T-helper 22 cell (primary cell): ENCODE measurements at places on chromosomes 2 and 18.

GRCh38 chr18:59514203-59514602, 155.1 kb upstream of the LMAN1 start:
- DNase-seq: no peak

GRCh38 chr2:147255812-147256211, 589.0 kb upstream of the ACVR2A start:
- DNase-seq: no peak

DNA sequence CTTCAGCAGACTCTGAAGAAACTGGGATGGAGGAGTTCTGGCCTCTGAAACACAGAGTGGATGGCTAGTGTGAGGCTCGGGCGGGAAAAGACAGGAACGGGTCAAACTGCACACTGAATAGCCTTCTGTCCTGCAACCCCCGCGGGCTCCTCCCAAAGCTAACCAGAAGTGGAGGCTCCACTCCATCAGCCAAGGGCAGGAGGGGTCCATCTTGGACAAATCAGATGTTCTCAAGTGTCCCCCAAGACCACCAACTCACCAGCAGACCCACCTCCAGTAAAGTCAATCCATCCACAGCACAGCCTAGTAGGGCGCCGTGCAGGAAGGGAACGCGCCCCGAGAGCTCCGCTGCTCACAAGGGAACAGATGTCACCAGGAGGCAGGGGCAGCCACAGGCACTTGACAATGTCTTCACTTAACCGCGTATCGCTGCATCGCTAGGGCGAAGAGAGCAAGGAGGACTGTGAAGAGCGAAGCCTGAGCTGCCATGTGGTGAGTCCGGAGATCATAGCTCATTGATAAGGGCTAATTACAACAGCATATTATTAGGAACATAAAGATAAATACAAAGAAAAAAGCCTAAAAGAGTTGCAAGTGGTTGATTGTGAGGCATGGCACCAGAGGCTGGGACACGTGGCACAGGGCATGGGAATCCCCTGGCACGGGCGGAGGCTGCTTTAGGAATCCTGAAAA, 494.6 kb upstream of the MYT1L start:
- no peak for DNase-seq

- DNase-seq: no peak
Observed at GRCh38 chr18:72206814-72207213, 337.3 kb downstream of the CBLN2 start.

- no peak for DNase-seq
Observed at GRCh38 chr2:223041527-223042109, 10.4 kb upstream of the KCNE4 start.

DNA sequence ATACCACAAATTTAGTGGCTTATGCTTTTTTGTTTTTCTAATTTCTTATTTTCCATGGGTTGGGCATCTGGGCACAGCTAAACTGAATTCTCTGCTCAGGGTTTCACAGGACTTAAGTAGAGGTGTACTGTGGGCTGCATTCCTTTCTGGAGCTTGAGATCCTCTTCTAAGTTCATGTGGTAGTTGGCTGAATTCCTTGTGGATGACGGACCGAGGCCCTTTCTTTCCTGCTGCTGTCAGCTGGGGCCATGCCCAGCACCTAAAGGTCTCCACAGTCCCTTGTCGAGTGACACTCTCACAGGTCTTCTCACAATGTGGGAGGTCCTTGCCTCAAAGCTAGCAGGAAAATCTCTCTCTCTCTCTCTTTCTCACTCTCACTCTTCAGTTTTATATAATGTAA, 433.5 kb upstream of the LRATD1 start:
- no peak for DNase-seq

GRCh38 chr2:133717497-133717896, 149.2 kb upstream of the NCKAP5 start:
- DNase-seq: no peak

GRCh38 chr2:143640826-143641225, 511.6 kb downstream of the ARHGAP15 start:
- no peak for DNase-seq

DNA sequence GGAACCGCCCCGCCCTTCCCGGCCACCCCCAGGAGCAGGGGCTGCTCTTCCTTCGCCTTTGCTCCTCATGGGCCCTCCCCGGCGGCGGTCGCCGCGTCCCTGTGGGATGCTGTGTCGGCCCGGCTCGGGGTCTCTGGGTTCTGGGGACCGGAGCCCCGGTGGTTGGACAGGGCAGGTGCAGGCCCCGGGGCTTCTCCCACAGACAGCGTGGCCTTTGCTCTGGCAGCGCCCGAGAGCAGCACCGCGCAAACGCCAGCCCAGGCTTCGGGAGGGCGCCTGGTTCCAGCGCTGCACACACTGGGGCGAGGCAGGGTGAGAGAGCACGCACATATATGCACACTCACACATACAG, 9.0 kb upstream of the KCNG2 start:
- DNase-seq: no peak

DNA sequence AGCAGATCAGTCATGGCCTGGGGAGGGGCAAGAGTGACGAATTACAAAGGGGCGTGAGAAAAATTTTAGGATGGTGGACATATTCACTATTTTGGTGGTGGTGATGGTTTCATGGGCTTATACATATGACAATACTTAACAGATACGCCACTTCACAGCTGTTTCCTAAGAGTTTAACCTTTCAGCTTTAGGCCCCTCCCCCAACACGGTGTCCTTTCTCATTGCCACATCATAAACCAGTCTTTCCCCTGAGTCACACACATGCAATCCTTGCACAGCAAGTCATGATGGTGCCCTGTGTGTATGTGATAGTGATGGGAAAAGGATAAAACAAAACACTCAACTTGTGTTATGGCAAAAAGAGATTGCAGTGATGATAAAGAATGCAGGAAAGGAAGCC, 47.6 kb upstream of the IL1R1 start:
- DNase-seq: no peak

DNA sequence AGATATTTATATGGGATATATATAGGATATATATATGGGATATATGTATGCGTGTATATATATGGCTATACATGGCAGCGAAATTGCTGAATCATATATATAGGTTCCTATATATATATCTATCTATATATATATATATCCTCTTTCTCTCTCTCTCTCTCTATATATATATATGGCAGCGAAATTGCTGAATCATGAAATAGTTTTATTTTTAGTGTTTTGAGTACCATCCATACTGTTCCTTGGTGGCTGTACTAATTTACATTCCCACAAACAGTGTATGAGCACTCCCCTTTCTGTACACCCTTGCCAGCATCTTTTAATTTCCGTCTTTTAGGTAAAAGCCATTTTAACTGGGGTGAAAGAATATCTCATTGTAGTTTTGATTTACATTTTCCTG, 397.6 kb upstream of the LINC00305 start:
- no peak for DNase-seq

GRCh38 chr2:230075988-230076631, 7.4 kb upstream of the SLC16A14 start:
- no peak for DNase-seq

DNA sequence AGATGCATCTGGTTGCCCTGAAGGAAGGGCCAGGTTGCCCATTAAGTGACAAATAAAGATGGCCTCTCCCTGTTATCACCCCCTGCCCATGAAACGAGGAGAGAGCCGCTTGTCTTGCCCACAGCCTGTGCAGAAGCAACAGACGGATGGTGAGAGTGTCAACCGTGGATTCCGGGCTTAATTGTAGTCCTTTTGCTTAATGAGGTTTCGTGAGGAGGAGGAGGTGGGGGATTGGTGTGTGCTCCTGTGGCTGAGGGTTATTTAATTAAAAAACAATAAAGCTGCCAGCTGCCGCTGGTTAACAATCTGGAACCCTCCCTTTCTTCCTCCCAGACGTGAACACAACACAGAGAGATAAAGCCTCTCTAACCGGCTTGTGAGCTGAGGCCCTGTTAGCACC, 188.0 kb upstream of the PARD3B start:
- no peak for DNase-seq

DNA sequence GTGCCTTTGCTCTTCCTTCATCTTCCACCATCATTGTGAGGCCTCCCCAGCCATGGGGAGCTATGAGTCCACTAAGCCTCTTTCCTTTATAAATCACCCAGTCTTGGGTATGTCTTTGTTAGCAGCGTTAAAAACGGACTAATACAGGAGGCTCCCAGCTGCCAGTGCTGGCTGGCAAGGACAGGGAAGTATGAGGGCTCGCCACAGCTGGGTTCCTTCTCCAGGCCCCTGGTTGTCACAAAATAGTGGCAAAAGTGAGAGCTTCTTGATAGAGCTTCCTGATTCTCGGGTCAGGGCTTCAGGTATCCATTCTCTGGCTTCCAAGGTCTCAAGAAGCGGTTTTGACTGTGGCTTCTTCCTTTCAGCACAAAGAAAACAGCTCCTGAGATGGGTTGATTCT, 85.0 kb downstream of the ZNF516 start:
- DNase-seq: no peak

- DNase-seq: no peak
Observed at GRCh38 chr2:39411181-39411944, 25.7 kb downstream of the MAP4K3 start.

- no peak for DNase-seq
Observed at GRCh38 chr2:69086466-69086865, 73.5 kb downstream of the ANTXR1 start.

DNA sequence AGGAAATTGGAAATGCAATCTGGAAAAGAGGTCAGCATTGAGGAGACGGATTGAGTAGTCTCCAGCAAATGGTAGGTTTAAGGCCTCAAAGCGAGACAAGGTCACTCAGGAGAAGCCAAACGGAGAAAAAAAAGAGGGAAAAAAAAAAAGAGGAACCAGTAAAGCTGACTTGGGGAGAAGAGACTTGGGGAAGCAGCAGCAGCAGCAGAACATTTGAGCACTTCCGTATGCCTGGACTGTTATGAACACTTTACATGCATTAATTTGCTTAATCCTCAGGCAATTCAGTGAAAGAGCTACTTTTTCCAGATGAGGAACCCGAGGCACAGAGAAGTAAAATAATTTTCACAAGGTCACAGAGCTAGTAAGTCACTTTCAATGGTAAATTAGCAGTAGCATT, 81.3 kb downstream of the OSBPL6 start:
- no peak for DNase-seq

DNA sequence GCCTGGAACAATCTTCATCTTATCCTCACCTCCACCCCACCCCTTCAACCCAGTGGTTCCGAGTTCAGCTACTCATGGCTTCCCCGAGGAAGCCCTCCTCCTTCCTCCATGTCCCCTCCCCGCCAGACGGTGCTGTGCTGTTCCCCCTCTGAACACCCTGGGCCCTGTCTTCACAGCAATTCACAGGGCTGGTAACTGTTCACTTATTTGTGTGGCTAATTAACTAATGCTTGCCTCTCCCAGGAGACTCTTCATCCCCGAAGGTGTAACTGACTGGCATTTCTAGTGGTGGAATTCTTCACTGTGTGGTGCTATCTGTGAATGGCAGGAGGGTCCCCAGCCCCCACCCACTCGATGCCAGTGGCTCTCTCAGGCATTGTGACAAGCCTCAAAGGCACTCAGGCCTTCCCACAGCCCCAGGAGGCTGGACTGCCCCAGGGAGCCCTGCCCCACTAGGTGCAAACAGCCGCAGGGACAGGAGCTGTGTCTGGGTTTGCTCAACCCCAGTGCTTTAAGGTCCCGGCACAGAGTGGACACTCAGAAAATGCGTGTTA, 133.7 kb upstream of the ID2 start:
- no peak for DNase-seq

GRCh38 chr2:66555091-66555490, 120.2 kb downstream of the MEIS1 start:
- no peak for DNase-seq

GRCh38 chr18:70386582-70386981, 97.7 kb downstream of the SOCS6 start:
- DNase-seq: no peak

- DNase-seq: no peak
Observed at GRCh38 chr2:207164006-207164831, 1.5 kb downstream of the KLF7 start.

DNA sequence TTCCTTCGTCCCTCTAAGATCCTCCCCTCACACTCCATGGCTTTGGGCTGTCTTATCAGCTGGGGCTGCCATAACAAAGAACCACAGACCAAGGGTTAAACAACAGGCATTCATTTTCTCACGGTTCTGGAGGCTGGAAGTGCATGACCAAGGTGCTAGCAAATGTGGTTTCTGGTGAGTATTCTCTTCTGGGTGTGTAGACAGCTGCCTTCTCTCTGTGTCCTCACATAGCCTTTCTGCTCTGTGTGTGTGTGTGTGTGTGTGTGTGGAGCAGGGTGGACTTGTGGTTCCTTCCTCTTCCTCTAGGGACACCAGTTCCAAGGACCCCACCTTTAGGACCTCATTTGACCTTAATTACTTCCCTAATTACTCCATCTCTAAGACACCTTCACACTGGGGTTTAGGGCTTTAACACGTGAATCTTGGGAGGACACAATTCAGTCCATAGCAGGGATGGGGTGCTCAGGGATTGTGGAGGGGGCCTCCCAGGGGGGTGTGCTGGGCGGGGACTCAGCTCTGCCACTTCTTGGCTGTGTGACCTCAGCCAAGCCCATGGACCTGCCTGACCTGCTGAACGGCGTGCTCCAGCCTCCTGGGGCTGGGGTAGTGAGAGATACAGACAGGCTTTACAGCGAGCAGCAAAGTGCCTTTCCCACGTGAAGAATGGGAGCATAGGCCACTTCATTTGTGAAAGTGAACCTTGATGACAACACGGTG, 38.0 kb downstream of the ACKR3 start:
- no peak for DNase-seq

- DNase-seq: no peak
Observed at GRCh38 chr2:186733414-186733813, 39.6 kb downstream of the FAM171B start.

DNA sequence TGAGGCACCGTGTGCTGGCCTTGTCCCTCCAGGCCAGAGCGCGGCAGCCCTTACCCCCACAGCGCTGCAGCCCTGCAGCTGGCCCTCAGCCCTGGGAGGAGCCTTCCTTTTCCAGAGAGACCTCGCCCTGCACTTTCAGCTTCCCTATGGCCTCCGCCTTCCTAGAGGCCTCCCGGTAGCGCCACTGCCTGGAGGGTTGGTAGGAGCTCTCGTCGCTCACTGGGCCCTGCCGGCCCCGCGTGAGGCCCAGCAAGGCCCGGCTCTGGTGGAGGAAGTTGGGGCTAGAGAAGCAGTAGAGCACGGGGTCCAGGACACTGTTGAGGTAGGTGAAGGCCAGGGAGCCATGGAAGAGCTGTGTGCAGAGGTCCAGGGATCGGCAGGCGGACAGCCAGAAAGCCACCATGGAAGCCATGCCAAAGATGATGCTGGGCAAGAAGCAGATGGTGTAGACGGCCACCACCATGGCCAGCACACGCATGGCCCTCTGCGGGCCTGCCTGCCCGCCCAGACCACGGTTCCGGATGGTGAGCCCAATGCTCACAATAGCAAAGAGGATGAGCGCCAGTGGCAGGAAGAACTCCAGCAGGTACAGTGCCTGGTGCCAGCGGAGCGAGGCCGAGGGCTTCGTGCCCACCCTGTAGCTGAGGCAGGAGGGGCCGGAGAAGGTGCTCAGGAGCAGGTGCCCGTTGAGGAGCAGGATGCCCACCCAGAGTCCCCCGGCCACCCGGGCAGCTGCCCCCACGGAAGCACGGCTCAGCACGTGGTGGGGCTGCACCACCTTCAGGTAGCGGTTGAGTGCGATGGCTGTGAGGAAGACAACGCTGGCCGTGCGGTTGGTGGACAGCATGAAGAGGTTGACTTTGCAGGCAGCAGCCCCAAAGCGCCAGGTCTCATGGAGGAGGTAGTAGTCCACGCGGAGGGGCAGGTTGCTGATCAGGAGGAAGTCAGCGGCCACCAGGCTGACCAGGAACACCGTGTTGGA, 821 bp downstream of the OXER1 start:
- no peak for DNase-seq

GRCh38 chr2:25981596-25982272, 563 bp downstream of the KIF3C start:
- no peak for DNase-seq
